T1000 (cell line): ENCODE measurements at places on chromosomes 5 and 9.

GRCh38 chr9:127776195-127776923 lies 2.1 kb downstream of the SH2D3C start:
- DNase-seq = no peak

DNA sequence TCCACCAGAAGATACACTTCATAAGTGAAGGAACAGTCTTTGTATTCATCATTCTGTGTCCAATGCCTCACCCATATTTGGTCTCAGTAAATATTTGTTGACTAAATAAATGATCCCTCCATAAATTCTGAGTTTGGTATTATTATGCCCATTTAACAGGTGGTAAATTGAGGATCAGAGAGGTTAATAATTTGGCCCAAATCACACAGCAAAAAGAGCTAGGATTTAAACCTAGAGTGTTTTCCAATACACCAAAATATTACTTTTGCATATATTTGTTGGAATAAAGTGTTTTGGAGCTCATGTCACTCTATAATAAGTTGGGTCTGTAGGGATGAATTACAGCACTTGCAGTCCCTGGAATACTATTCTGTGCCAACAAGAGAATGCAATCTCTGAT lies 470.3 kb downstream of the ARHGEF28 start:
- DNase-seq = no peak

GRCh38 chr5:134576386-134577021 lies 51.0 kb downstream of the JADE2 start:
- DNase-seq = no peak

DNA sequence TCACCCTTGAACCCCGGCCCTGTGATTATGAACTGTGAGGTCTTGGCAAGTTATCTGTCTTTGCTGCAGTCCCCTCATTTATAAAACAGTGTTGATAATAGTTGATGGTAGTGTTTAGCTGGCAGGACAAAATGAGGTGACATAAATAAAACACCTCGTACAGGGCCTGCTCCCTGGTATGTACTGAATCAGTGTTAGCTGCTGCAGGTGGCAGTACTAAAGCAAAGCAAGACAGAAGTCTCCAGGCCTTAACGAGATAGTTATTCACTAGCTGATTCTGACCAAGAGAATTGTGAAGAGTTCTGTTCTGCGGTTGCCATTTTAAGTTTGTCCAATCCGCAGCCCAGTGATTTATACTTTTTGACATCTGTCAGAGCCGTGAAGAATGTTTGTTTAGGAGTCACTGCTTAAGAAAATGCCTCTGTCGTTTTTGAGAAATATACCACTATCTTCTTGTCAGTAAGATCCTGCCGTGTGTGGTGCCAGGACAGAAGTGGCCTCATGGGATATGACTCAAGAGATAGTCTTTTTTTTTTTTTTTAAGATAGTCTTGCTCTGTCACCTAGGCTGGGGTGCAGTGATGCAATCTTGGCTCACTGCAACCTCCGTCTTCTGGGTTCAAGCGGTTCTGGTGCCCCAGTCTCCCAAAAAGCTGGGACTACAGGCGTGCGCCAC lies 75.9 kb downstream of the KDM4C start:
- no peak for DNase-seq

DNA sequence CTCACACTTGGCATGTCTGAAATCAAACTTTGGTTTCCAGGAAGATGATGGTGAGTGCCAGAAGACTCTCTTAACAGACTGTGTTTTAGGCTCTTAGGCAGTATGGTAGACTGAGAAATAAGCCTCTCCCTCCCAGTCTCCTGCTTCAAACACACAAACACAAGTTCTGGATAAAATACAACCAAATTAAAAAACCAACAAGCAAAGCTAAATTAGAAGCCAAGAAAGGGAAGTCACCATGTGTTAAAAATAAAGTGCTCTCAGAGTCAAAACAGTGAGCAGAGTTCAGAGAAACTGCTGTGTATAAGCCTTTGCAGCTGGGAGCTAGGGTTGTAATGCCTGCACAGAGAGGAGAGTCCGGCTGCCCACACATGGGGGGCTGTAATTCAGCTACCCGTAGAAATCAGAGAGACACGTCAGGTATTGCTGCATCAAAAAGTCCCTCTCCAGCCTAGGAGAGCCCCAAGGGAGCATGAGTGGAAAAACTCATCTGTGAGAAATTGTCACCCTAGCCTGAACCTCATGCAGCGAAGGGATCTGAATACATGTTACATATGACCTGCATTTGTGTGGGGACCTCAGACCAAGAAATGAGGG lies 62.6 kb downstream of the ANGPTL2 start:
- DNase-seq = no peak

- no peak for DNase-seq
Measured at GRCh38 chr5:176679365-176680225, 32.3 kb downstream of the TSPAN17 start.

DNA sequence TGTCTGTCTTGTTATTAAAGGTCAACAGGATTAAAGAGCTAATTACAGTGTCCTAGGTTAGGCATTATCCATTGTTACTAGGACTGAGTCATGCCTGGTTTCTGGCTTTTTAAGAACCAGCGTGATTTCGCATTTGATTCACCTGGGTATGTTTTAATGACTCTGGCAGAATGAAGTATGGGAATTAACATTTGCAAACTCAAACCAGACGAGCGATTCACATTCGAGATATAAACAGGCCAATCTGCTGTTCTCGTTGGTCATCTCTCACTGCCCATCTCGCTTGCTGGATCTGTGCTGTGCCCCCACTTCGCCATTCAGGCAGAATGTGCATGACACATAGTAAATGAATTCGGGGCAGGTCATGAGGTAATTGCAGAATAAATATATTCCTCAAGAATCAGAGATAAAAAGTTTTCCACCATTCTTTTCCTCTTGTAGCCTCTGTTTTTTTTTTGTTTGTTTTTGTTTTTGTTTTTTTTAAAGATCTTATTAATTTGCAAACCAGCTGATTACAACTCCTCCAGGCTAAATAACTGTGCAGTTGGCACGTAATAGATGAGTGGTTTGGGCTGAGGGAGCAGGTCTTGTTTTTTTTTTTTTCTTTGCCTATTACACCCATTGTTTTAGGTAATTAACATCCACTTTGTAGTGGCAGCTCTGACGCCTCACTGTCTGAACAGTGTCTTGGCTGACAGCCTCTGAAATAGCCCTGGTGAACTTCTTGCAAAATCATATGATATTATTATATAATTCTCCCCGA lies 313.5 kb upstream of the MSX2 start:
- DNase-seq = peak; percentile 16

- no peak for DNase-seq
Measured at GRCh38 chr9:83630938-83631457, 8.1 kb downstream of the IDNK start.

DNA sequence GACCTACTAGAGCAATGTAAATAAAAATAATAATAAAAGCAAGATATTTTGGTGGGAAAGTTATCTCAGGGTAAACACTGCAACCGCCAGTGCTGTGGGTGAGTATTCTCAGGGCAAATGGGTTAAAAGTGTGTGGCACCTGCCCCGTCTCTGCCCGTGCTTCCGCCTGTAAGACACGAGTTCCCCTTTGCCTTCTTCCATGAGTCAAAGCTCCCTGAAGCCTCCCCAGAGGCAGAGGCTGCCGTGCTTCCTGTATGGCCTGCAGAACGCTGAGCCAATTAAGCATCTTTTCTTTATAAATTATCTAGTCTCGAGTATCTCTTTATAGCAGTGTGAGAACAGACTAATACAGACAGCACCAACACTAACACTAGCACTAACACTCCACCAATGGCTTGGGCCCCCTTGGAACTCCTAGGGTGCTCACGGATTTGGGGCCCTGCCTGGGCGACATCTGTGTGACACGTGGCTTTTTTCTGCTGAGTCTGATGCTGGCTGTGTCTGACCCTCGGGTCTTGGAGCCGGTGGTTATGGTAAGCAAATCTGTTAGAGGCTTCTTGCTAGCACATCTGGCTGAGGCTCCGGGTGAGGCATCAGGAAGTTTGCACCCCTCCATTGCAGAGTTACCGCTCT lies 10.6 kb downstream of the PLEKHG4B start:
- DNase-seq = no peak

GRCh38 chr9:128333451-128333869 lies 6.9 kb upstream of the SLC27A4 start:
- DNase-seq = no peak

GRCh38 chr9:26163931-26164330 lies 485.7 kb upstream of the TUSC1 start:
- DNase-seq = no peak

DNA sequence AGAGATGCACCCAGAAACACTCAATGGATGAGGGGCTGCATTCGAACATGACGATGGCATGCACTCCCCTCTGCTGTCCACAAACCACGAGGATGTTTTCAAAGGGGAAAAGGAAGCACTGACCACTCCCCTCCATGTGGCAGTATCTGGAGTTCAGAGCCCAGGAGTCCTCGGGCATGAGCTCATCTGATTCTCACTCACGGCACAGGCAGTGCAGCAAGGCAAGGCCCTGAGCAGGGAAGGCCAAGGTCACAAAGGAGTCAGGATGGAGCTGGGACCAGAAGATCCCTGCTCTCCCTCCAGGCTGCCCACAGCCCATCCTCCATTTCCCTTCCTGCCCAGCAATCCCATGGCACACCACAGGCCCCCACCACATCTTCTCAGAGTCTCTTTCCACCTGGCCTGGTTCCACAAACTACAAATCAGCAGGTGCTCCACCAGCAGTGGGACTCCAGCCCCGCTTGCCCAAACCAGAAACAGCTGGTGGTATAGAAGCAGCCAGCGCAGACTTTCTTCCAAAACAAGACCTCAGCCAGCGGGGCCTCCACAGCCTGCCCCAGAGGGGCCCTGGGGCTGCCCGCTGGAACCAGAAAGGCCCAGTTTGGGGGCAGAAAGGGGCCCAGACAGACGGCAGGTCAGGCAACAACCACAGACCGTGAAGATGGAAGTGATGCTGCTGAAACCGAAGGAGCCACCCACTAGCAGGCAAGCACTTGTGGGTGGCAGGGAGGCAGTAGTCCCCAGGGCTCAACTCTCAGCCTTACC lies 12.2 kb downstream of the TNIP1 start:
- DNase-seq = no peak

GRCh38 chr5:98585661-98586310 lies 187.7 kb upstream of the RGMB start:
- no peak for DNase-seq

DNA sequence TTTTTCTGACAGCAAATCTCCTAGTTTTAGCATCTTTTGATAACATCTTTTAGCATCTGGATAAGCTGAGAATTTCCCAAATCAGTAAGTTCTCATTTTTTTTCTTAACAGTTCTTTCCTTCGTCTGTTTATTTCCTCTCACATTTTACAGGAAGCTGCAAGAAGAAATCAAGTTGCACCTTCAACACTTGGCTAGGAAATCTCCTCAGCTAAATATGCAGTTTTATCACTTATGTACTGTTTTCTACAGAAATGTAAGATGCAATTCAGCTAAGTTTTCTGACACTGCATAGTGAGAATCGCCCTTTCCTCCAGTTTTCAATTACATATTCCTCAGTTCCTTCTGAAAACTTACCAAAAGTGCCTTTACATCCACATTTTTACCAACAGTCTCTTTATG lies 59.0 kb upstream of the MSX2 start:
- no peak for DNase-seq

DNA sequence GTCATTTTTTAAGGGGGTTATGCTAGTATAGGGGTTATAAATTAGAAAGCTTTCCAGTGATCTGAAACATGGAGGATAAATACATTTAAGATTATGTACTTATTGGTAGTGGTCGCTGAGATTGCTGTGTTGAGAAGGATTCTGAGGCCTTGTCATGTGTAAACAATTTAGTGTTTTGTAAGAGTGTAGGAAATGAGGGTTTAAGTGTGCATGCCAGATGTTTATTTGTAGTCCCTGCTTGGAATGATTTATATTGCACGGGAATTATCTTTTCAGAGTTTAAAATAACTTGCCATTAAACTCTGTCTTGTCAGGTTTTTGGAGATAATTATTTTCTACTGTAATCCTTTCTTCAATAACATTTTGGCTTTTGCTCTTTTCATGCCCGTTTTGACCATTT lies 19.4 kb downstream of the ZNF618 start:
- DNase-seq = no peak

GRCh38 chr5:173317091-173317730 lies 11.0 kb downstream of the STC2 start:
- no peak for DNase-seq

DNA sequence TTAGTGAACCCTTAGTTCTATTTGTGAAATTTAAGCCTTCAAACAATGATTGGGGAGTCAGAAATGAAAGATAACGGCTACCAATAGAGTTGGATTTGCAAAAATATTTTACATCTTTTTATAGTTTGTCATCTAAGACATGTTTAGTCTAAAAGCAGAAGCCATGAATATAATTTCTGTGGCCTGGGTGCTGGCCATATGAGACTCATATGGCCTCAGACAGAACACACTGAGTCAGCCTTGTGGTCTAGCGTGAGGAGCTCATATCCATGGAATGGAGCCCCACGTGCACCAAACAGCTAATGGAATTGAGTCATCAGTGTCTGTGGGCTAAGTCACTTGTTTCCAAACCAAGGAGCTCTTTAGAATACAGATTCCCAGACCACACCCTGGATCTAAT lies 240.7 kb upstream of the NREP start:
- peak; percentile 74 for DNase-seq

DNA sequence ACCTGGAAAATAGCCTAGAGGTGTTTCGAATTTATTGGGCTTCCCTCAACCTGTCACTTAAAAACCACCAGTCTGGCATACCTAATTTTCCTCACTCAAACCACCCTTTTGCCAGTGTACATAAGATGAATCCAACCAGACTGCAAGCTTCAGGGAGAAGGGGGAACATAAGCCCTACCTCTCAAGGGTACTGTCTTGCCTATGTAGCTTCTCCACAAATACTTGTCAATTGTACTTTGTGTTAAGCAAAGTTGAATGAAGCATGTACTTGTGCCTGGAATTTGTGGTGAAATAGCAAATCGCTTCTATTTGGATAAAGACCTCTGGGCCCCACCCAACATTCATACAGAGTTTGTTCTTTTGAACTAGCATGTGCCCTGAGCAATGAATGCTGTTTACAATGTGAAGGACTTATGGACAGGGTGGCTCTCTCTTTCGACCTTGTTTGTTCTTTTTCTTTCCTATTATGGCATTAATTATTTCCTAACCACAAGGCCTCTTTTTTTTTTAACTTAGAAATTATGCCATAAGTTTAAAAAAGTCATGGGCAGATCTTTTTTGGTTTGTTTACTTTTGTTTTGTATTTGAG lies 580.2 kb downstream of the EBF1 start:
- no peak for DNase-seq

DNA sequence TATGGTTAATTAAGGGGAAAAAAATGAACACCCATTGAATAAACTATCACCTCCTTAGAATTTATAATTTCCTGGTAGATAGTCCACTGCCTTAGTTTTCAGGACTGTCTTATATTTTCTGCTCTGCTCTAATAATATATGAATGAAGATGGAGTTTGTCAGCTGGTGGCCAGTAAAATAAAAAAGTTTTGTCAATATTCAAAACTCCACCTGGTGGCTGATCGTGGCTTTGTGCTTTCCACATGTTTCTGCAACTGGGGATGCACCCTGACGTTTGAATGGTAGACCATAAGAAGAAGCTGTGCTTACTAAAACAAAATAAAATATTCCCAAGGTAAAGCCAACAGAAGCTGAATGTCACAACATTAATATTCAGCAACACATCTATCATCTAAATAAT lies 286.6 kb upstream of the IZUMO3 start:
- DNase-seq = no peak

GRCh38 chr5:171310212-171310818 lies 1.3 kb downstream of the TLX3 start:
- DNase-seq = no peak
